SK-MEL-5 (cell line): ENCODE measurements at places on chromosomes 4 and X.

DNA sequence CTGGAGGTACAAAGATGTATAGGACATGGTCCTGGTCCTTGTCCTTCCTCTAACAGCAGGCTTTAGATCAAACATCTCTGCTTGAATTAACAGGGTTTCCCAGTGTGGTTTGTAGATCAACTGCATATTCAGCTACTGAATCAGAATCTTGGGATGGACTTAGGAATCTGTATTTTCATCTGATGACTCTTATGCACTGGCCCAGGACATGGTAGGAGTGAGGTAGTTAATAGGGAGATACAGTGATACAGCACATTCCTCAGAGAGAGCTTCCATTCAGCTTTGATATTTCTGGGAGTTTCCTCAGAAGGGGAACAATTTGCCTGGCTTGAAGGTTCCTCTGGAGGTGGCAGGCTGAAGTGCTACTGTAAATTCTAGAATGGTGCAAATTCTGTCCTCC, 203.1 kb downstream of the LARP7 start:
- DNase-seq, result no peak

GRCh38 chrX:71301195-71301924, at the start of gene ITGB1BP2:
TSS of gene ITGB1BP2 (plus strand) at chrX:71301750. CDS start at chrX:71301807, 57 bp downstream.
- DNase-seq, result peak; percentile 8

- no peak for DNase-seq
Observed at GRCh38 chrX:8981723-8982122, 52.2 kb downstream of the FAM9B start.

DNA sequence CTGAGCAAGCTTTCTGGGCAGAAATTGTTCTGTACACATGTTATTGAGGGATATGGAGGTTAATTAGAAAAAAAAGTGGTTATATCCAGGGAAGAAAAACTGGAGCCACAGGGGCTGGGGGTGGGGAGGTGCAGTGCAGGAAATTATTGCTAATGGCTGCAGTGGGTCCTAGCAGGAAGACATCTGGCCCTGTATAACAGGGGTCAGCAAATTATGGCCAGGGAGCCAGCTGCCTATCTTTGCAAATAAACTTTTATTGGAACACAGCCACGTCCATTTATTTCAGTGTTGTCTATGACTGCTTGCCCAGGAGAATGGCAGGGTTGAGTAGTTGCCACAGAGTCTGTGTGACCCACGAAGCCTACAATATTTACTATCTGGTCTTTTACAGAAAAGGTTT, 23.4 kb upstream of the PRPS2 start:
- DNase-seq, result no peak

GRCh38 chrX:72313707-72314641, 8.3 kb upstream of the CITED1 start:
- no peak for DNase-seq

DNA sequence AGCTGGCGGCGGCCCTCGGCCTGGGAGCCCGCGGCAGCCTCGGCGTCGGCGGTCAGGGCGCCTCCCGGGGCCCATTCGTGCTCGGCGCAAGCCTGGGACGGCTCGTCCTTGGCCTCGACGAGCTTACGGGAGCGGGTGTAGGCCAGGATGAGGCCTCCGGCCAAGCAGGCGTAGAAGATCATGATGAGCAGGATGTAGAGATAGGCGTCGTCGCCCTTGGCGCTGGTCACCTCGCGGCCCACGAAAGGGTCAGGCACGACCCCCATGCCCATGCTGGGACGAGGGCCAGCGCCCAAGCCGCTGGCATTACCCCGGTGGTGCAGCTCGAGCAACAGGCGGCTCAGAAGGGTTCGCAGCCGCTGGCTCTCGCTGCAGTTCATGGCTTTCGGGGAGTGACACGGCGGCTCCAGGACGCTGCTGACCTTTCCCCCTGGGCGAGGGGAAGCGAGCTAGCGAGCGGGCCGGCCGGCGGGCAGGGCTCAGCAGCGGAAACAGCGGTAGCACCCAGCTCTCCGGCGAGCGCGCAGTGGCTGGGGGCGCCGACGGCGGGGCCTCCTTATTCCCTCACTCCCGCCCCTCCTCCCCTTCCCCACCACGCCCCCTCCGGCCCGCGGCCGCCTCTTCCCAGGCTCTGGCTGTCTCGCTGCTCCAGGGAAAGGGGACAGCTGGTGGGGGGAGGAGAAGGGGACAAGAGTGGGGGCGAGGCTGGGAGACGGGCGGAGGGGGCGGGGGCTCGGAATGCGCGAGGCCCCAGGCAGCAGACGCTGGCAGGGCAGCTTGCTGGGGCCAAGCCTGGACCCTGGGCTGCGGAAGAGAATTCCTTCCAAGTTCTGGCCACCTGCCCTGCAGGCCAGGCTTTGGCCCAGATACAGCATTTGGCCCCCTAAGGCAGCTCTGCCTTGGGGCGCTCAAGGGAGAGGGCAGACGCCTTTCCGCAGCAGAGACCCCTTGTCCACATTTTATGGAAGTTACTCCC, at the start of gene KCNE5:
Gene KCNE5, minus strand, starts transcription at position 532 of the 976 bp plus-strand sequence. Its CDS starts 152 bp downstream, at position 380.
- no peak for DNase-seq

- DNase-seq, result no peak
Observed at GRCh38 chrX:102846544-102847236, 90.4 kb upstream of the RAB40AL start.
